ENCODE measurements at places on chromosomes 3 and 15. TPM values are rescaled to one million over a fixed set of nuclear protein-coding genes. Genes with fewer than 3 reads are reported as not detected.

GRCh38 chr15:62964251-62964650, 78.3 kb upstream of the TPM1 start:
- peak; percentile 64 for DNase-seq

DNA sequence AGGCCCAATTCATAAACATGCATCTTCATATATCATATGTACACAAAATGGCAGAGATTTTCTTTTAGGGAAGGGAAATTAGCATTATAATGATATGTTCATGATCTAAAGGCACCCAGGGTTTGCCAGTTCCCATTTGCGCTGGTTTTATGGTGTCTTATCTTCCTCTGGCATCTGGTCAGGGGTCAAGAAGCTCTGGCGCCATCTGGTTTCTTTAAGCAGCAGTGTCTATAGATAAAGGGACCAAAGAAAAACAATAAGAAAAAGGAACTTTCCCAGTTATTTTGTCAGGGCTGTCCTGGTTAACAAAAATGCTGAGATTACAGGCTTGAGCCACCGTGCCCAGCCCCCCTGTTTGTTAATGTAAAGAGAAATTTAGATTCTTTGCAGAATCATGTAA, 3.3 kb upstream of the DCP1A start:
- DNase-seq, result peak; percentile 70

GRCh38 chr3:160797356-160797755, 41.3 kb downstream of the PPM1L start:
- no peak for DNase-seq

DNA sequence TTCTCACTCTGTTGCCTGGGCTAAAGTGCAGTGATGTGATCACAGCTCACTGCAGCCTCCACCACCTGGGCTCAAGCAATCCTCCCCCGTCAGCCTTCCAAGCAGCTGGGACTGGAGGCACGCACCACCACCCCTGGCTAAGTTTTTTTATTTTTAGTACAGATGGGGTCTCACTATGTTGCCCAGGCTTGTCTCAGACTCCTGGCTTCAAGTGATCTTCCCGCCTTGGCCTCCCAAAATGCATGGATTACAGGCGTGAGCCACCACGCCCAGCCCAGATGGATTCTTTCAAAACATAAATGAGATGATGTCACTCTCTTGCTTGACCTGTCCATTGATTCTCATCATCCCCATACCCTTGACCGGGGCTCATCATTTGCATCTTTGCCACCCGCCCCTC, 72.6 kb upstream of the SLC6A6 start:
- no peak for DNase-seq

GRCh38 chr3:20421-20820, 176.1 kb upstream of the CHL1 start:
- no peak for DNase-seq

Gene TMCO5A
- not detected for total RNA-seq

Gene SLC24A5
- total RNA-seq, result 0.29 TPM

Measured in RPMI7951 (cell line).